COR-L47 (cell line): ENCODE measurements at places on chromosomes 5 and 9.

DNA sequence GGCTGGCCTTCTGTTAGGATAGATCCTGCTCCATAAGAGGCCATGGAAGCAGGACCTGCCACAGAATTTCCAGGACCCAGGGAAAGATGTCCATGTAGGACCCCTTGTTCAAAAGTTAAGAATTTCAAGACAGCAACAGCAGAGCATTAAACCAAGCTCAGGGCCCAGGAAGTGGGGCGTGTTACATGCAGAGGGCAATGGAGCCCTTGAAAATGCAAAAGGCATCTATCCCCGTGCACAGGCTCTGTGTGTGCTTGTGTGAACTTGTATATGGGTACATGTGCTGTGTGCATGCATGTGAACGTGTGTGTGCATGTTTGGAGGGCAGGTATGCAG lies 14.4 kb upstream of the NKD2 start:
- no peak for DNase-seq

- no peak for DNase-seq
These were observed 26.9 kb downstream of the ADAM19 start for GRCh38 chr5:157548513-157549282.

GRCh38 chr5:54460181-54460919 lies 4.9 kb downstream of the HSPB3 start:
- DNase-seq: no peak

- DNase-seq: peak; percentile 67
These were observed 11.7 kb upstream of the PCDHB1 start for GRCh38 chr5:141039517-141039916.

DNA sequence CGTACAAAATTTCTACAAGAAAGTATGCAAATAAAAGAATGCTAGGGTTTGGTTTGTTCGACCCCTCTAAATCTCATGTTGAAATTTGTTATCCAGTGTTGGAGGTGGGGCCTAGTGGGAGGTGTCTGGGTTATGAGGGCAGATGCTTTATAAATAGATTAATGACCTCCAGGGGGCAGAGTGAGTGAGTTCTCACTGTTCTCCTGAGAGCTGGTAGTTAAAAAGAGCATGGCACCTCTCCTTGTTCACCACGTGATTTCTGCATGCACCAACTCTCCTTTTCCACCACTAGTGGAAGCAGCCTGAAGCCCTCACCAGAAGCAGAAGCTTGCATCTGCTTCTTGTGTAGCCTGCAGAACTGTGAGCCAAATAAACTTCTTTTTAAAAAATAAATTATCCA lies 50.4 kb upstream of the FAM170A start:
- DNase-seq: no peak

- DNase-seq: no peak
These were observed 154.4 kb downstream of the NPR3 start for GRCh38 chr5:32865475-32865874.

DNA sequence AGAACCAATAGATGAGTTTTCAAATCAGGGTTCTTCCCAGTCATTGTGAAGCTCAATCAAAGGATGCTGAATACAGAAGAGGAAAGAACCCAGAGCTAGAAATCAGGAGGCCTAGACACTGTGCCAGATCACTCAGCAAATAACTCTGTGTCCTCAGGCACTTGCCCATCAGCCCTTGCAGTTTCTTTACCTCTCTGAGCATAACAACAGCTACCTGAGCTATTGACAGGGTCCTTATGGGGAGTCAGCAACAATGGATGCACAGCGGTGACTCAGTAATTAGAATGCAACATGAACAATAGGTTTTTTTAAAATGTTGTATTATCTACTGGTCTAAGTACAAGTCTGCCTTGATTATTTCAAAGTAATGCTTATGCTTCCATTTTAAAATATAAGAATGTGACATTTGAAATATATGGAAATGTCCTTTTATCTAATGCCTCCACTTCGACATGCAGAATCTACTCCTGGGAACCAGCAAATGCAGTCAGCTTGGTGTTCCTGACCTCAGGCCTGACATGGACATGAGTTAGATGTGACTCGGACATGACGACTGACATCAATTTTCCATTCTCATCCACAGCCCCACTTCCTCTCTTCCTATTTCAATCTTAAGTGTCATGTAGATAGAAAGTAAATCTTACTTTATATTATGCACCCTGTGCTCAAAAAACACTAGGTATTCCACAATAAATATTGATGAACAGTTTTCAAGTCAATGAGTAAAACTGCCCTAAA lies 155.0 kb downstream of the TLE1 start:
- DNase-seq: no peak
